GM19239 (cell line): ENCODE measurements at places on chromosomes 1 and 21.
A peak's percentile ranks its signal among the peaks of the same experiment; 100 is the strongest.

DNA sequence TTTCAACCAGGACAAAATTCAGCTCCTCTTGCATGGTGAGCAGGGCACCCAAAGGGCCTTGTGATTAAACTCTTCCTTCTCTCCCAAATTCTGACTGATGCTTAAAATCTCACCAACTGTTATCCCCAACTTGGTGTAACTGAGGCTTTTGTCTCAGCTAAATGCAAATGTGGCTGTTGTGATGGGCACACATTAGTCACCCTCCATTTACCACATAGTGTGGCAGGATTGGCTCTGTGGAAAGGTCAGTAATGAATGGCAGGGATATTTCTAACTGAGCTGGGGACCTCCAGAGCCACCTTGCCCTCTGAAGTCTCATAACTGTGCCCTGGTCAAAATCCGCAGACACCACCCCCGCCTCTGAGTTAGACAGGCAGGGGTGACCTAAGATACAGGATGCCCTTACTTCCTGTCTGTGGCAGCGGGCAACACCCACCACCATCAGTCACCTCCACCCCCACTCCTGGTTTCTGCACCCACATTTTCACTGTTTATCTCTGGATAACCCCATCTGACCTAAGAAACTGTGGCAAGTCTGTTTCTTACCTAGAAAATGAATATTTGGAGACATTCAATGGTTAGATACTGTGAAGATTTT, 25.4 kb upstream of the RGS16 start:
- DNase-seq: no peak

DNA sequence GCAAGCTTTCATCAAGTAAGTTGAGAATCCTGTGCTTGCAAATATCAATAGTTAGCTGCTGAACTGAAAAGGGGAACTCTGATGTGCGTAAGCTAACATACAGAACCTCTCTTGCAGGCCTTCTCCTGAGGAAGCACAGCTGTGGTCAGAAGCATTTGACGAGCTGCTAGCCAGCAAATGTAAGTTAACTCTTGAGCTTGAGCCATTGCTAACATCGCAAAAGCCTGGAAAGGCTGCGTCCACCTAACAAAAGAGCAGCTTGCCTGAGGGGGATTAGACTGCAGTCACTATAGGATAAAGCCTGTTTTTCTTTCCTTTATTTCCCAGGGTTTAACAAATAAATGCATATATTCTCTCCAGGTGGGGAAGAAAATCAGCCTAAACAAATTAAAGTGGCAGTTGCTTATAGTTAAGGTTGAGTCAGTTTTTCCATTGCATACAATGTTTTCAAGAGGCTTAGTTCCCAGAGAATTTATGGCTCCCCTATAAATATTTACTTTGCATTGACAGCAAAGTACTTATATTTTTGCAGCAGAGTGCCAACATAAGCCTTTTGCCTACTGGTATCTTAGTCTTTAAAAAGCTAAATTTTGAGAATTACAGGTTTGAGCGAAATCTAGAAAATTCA, 1.5 kb downstream of the RGS2 start:
- DNase-seq: no peak

DNA sequence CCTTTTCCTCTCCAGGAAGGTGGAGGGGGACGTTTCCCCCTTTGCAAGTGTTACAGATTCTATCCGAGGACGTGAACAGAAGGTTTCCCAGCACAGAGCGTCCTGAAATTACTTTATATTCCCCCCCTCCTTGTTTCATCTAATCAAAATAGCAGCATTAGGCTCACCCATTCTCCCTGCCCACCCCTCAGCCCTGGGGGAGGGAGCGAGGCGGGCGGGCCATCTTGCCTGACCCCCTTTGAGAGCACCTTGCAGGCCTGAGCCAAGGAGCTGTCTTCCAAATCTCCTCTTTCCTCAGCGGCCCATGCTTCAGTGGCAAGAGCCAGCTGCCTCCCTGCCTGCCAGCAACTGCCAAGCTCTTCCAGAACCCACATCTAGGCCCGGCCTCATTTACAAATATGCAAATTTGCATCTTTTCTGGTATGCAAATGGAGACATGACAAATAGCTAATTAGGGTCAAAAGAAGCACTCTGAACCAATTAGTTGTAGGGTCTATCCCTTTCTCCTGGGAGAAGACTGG, 69.1 kb upstream of the POU3F1 start:
- DNase-seq: no peak

- no peak for DNase-seq
These were observed 23.9 kb downstream of the MEF2D start for GRCh38 chr1:156476501-156477298.

- DNase-seq: no peak
These were observed 44.7 kb upstream of the FMO2 start for GRCh38 chr1:171140401-171140800.

DNA sequence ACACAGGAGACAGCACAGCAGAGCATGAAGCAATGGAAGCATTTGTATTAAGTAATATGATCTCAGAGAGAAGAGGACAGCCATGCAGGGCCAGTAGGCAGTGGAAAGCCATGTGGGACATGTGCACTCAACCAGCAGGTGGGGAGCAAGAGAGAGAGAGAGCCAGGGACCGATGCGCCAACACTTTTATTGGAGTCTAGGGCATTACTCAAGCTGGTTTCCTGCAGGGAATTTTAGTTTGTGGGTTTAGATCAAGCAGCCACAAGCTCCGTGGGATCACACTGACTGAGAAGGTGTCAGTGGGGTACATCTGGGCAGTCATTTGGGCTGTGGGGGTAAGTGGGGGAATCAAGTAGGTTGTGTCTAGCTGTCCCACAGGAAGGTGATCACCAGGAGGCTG, 137.1 kb downstream of the PCBP3 start:
- DNase-seq: no peak

- DNase-seq: no peak
These were observed 180.6 kb downstream of the PAPPA2 start for GRCh38 chr1:176643536-176643935.

DNA sequence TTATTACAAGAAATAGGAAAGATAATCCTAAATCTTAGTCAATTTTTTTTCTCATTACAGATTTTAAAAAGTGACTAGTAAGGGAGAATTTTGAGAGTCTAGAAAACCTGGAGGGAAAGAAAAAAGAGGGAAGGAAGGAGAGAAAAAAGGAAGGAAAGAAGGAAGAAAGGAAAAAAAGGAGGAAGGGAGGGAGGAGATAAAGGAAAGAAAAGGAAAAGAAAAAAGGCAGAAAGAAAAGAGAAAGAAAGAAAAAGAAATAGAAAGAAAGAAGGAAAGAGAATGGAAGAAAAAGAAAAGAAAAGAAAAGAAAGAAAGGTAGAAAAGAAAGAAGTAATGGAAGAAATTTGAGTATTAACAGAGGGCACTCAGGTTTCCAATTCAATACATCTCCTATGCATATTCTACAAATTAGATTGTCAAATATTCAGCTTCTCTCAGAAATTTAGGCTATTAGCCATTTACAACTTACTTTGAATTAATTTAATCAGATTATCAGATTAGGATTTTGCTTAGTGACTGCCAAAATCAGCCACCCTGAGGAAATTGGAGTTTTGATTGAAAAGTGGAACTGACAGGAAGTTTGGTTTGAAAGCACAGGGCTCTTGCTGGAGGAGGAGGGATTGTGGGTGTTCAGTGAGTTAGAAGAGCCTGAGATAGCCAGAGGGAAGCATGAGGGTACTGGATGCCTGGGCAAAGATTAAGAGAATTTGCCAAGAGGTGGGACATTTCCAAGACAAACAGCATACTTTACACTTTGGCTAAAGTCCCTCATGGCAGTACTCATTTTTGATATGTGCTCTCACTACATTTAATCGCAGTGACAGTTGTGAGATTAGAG, 677.8 kb downstream of the USP25 start:
- no peak for DNase-seq

DNA sequence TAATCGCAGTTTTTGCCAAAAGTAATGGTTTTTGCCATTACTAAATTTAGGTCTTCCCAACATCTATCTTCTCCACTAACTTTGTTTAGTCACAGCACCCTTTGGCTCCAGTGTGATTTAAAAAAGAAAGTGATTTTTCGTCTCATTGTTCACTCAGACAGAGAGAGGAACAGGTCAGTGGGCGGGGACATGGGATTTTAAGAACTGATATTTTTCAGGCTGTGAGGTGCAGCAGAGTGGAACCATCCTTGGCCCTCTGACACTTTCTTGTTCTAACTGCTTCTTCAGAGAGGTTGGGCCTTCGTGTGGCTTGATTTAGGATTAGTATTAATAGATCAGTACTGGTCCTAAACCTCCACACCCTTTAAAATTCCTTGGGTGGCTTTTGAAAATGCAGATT, 38.8 kb downstream of the CASQ2 start:
- DNase-seq: peak; percentile 42

DNA sequence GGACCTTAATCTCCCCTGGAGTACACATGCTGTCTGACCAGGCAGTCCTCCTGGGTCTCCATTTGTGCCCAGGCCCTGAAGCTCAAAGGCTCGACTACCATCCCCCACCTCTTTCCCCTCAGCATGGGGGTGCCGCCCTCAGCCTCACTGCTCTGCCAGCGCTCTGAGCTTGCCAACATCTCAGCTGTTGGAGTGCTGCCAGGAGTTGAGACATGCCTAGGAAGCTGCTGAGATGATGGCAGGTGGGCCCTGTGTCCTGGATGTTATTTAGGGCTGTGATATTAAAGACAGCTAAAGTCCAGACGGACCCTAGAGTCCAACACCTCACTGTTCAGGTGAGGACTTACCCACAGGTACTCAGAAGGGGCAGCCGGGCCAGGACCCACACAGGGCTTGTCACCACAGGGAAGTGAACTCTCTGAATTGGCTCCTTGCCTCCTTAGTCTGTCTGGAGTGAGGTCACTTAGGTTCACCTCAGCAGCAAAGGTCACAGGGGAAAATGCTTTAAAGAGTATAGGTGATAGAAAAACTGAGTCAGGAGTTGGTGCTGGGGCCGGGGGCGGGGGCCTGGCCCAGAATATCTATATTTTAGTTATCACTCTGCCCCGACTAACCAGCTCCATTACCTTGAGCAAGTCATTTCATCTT, 19.7 kb upstream of the KCNC4 start:
- DNase-seq: no peak

DNA sequence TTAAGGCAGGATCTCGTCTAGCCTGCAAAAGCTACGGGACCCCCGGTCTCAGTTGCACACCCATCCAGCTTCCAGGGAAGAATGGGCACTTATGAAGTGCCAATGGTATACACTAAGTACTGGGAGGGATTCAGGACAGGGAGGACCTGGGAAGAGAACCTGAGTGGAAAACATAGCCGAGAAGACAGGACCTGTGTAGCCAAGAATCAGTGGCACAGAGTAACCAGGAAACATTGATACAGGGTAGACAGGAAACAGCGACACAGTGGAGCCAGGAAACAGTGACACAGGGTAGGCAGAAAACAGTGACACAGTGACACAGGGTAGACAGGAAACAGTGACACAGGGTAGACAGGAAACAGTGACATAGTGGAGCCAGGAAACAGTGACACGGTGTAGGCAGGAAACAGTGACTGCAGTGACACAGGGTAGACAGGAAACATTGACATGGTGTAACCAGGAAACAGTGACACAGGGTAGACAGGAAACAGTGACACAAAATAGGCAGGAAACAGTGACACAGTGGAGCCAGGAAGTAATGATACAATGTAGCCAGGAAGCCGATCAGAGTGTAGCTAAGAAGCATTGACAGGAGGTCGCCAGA, 138.0 kb upstream of the ARHGEF16 start:
- DNase-seq: no peak

DNA sequence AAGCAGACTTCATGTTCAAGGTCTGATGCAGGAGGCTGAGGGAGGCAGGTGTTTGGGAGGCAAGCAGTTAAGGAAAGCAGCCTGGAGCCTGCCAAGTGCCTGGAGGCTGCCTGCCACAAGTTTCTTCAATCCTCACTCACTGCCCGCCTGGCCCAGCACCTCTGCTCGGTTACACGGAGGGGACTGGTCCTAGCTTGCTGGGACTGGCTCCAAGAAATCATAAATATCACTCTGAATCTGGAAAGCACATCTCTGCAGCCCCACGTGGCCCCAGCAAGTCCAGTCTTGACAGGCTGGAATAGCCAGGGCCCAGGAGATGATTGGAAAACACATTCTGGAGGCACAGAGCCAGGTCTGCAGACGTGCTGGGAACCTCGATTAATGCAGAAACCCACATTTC, 83.9 kb downstream of the BCAR3 start:
- no peak for DNase-seq

DNA sequence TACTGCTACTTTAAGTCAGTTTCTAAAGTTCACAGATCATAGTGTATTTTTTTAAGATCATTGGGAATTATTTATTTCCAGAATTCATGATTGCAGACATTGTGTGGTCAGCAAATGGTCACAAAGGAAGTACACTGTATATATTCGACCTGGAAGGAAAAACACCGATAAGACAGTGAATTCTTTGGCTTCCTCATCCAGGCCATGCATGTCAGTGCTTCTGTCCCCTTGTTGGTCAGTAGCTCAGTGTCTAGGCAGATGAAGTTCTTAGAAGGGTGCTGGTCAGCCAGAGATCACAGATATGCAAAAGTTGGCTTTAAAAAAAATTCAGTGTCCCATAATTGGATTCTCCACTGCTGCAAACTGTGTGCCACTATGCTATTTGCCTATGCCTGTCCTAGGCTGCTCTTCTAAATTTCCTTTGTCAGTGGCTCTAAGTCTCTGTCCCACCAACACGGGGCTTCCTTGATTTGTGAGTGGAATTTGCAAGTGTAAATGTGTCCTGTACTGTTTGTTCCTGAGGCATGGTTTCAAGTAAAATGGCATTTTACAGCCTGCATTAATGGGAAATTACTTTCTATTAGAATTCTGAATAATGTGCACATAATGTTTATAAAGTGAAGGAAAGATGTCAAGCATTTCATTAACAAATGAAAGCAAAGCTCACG, 12.0 kb upstream of the VAMP4 start:
- DNase-seq: no peak

DNA sequence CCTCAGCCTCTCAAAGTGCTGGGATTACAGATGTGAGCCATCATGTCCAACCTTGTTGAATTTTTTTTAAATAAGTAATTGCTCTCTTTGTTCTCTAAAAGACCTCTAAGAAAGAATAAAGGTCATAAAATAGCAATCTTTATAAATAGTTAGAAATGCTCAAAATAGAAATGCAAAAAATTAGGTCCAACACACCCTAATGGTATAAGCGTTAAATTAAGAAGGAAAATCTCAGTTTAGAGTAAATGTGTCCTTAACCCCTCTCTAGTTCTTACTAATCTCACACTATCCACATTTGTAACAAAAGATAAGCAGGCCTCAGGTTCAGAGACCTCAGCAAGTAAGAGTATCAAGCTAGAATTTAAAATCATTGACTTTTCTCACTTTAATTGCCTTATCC, 38.3 kb upstream of the GLIS1 start:
- no peak for DNase-seq

DNA sequence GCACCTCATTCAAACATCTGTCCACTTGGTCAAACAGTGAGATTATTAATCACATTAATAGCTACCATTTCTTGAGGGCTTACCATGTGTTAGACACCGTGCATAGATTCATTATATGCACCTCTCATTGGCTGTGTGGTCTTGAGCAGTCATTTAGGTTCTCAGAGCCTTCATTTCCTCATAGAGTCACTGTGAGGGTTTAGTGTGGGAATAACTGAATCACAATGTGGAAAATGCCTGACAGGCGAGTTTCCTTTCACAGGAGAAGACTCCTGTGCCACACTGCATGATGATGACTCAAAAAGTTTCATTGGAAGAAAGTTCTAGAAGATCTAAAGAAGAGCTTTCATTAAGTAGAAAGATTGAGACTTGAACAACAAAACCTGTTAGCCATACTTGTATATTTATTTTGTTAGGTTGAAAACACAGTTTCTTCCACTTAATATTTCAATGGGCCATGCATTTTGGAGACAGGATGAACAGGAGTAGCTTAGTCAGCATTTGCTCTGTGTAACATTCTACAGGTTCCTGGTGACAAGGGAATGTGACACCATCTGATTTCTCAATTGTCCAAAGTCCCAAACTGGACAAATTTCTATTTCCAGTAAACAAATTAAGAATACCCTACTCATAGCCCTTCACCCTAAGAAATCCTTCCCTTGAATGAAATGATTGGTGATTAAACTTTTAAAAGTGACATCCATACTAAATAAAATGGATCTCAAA, 45.7 kb downstream of the FYB2 start:
- DNase-seq: no peak
